Activated T-cell treated with anti-CD3 and anti-CD28 coated beads for 1 hour (primary cell): ENCODE measurements at places on chromosomes 11 and 22.

DNA sequence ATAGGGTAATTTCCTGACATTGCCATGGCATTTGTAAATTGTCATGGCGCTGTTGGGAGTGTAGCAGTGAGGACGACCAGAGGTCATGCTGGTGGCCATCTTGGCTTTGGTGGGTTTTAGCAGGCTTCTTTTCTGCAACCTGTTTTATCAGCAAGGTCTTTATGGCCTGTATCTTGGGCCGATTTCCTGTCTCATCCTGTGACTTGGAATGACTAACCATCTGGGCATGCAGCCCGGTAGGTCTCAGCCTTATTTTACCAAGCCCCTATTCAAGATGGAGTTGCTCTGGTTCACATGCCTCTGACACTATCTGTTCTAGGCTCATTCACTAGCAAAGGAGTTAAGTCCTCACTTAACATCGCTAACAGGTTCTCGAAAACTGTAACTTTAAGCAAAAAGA, 1374.2 kb downstream of the FAM181B start:
- no peak for DNase-seq

DNA sequence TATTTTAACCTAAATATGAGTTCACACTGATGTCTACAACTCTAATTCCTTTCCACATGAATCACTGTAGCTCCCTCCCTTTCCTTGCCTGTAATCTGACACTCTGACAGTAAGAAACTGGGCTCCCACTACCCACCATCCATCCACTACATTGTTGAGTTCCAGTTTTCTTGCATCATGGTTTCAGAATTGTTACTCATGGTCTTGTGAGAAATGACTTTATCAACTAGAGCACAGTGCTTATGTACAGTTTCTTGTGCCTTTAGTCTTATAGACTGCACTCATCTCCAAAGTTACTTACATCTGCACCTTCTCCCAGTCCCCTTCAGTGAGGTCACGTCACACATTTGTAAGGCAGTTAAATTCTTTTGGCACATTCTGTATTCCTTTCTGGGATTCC, 78.6 kb downstream of the RTL6 start:
- no peak for DNase-seq

GRCh38 chr11:36471577-36471976, 38.5 kb downstream of the TRAF6 start:
- DNase-seq, result no peak

- peak; percentile 80 for DNase-seq
Measured at GRCh38 chr11:62081378-62082291, 42.2 kb upstream of the INCENP start.

- peak; percentile 45 for DNase-seq
Measured at GRCh38 chr11:57482782-57483561, 22.6 kb downstream of the RTN4RL2 start.

GRCh38 chr11:74417860-74418508, 19.8 kb upstream of the PGM2L1 start:
- no peak for DNase-seq

GRCh38 chr11:128544471-128545051, 42.8 kb downstream of the ETS1 start:
- DNase-seq, result no peak

DNA sequence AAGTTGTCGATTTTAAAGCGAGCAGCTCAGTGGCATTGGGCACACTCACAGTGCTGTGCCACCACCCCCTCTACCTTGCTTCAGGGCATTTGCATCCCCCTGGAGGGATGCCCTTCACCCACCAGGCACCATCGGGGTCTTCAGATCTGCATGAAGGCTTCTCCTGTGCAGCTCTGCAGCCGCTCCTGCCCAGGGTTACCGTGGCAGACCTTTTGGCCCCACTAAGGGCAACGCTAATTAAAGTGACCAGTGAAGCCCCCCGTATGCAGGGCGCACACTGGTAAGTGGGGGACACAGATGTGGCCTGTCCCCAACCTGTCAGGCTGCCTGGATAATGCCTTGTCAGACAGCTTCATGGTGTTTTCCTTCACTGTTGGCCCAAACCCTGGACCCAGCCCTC, 1117.7 kb downstream of the BRD1 start:
- no peak for DNase-seq

DNA sequence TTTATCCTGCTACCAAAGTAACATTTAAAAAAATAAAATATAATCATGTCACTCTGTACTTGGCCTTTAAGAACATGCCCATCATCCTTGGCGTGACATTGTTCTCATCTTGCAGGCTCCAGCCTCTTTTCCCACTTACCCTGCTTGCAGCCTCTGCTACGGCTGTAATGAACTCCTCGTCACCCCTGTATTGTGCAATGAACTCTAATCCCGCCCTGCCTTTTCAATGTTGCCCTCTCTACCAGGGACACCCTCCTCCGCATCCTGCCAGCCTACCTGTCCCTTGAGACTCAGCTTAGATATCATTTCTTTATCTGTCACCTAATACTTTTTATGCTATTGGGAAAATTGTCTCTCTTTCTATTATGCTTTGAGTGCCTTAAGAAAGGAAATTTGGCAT, 12.6 kb upstream of the MMP20 start:
- no peak for DNase-seq

- no peak for DNase-seq
Measured at GRCh38 chr22:17767233-17768065, 6.8 kb downstream of the BID start.

GRCh38 chr11:7528514-7529049, 14.8 kb downstream of the PPFIBP2 start:
- DNase-seq, result no peak

- no peak for DNase-seq
Measured at GRCh38 chr11:17915500-17916143, 97.2 kb downstream of the SERGEF start.

DNA sequence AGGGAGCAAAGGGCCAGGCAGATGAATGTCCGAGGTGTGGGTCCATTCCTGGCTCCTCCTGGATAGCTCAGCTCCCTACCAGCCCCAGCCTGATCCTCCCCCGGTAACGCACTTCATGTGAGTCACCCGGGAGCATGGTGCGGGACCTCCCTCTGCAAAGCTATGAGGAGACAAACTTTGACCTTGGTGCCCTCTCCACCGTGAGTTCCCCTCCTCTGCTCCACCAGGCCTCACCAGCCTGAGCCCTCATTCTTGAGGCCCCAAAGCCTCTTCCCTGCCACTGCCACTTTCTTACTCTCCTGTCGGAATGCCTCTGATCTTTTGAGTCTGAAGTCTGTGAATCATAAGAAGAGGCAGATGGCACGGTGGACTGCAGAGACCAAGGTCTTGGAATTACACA, 37.4 kb upstream of the CD82 start:
- no peak for DNase-seq

- no peak for DNase-seq
Measured at GRCh38 chr11:122046846-122047245, 69.2 kb downstream of the BLID start.

- no peak for DNase-seq
Measured at GRCh38 chr22:20324139-20324516, 4.3 kb upstream of the DGCR6L start.

GRCh38 chr11:7892059-7892699, 38.9 kb downstream of the OR10A6 start:
- no peak for DNase-seq

DNA sequence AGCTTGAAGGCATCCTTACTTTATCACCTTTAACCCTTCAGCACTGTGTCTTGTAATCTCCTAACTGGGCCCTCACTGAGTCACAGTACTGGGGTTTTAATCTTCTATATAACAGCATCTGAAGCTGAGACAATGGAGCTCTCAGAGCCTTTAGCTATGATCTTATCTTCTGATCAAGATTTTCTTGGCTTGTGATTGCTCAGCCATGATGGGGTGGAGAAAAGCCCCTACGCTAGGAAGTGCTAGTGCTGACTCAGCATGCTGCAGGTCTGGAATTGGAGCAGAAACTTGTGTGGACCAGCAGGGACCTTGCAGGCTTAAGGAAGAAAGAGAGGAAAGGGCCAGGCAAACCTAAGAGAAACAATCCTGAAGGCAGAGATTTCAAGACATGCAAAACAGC, 71.7 kb upstream of the EED start:
- no peak for DNase-seq

- peak; percentile 35 for DNase-seq
Measured at GRCh38 chr22:32660292-32660691, 141.2 kb upstream of the TIMP3 start.

GRCh38 chr11:1871531-1871930, 18.6 kb downstream of the LSP1 start:
- DNase-seq, result no peak

DNA sequence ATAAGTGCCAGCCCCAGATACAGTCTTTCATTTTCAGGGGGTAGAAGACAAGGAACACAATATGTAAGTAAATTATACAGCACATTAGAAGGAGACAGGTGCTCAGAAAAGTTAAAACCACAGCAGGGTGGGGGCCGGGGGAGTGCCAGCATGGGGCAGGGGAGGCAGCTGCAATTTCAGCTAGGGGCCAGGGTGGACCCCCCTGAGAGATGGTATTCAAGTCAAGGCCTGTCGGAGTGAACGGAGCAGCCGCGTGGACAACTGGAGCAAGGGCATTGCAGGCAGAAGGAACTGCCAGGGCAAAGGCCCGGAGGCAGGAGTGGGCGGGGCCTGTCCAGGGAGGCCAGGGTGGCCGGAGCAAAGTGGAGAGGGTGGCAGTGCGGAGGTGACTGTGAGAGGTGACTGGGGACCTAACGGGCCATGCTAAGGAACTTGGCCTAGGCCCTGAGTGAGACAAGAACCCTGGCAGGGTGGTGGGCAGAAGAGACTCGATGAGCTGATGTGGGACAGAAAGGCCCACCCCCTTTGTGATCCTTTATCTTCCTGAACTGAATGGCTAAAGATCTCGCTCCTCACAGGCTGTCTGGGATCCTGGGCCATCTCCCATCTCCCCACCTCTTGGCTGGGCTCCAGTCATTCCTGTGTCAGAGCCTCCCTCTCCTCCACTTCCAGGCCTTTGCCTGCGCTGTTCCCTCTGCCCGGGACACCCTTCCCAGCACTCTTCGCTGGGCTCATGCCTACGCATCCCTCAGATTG, 22.4 kb upstream of the FLRT1 start:
- no peak for DNase-seq

DNA sequence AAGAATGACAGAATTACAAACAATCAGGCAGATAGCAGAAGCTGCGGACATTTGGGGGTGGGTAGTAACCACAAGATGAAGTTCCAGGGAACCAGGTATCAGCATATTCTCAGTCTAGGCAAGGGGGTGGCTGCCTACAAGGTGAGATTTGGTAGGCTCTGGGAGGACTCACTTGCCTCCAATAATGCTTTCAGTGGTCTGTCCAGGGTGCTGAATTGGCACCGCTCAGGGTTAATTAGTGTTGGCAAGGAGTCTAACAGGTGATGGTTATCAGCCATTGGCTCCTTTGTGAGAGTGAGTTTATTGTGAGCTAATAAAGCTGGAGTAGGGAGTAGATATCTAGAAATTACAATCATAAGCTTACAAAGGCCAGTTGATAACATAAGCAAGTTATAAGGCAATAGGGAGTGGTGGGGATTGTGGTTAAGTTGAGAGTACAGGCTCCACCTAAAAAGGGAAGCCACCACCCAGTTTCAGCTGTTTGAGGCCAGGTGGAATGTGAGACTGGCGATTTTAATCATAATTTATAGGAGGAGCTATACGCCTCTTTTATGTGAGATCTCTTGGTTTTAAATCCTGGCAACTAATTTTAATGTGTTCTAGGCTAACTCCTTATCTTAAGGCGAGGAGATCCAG, 320.5 kb downstream of the MIAT start:
- DNase-seq, result no peak

GRCh38 chr22:34866495-34867131, 199.3 kb upstream of the ISX start:
- no peak for DNase-seq

DNA sequence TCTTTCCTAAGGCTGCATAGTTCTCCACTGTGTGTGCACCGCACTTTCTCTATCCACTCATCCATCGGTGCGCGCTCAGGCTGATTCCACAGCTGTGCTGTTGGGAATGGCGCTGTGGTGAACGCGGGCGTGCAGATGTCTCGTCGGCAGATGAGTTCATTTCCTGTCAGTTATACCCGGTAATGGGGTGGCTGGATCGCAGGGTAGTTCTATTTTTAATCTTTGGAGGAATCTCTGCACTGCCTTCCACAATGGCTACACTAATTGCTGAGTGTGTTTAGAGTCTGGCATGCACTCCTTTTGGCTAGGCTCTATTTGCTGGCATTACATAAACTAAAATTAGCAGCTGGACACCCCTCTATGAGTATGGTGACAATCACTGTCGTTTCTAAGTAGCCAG, 27.9 kb upstream of the KRTAP5-7 start:
- no peak for DNase-seq

GRCh38 chr11:15430381-15430780, 315.7 kb downstream of the INSC start:
- no peak for DNase-seq

- no peak for DNase-seq
Measured at GRCh38 chr22:36369922-36370791, 17.6 kb downstream of the MYH9 start.

- no peak for DNase-seq
Measured at GRCh38 chr22:48782811-48783511, 1044.7 kb downstream of the BRD1 start.

DNA sequence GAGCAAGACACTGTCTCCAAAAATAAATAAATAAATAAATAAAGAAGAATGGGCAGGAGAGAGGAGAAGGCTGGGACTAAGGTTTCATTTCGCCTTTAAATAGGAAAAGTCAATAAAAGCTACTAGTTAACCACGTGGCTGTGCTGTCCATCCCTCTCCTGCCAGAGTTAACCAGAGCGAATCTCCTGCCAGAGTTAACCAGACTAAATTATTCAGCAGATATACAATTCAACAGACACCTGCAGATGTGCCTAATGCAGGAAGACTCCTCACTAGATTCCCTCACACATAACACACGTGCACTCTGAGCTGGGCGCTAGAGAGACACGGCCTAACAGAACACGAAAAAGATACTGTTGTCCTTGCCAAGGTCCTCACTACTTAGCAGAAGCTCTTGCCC, 156.1 kb downstream of the IGLL1 start:
- no peak for DNase-seq

GRCh38 chr22:19802001-19802893, 41.7 kb downstream of the TBX1 start:
- no peak for DNase-seq

DNA sequence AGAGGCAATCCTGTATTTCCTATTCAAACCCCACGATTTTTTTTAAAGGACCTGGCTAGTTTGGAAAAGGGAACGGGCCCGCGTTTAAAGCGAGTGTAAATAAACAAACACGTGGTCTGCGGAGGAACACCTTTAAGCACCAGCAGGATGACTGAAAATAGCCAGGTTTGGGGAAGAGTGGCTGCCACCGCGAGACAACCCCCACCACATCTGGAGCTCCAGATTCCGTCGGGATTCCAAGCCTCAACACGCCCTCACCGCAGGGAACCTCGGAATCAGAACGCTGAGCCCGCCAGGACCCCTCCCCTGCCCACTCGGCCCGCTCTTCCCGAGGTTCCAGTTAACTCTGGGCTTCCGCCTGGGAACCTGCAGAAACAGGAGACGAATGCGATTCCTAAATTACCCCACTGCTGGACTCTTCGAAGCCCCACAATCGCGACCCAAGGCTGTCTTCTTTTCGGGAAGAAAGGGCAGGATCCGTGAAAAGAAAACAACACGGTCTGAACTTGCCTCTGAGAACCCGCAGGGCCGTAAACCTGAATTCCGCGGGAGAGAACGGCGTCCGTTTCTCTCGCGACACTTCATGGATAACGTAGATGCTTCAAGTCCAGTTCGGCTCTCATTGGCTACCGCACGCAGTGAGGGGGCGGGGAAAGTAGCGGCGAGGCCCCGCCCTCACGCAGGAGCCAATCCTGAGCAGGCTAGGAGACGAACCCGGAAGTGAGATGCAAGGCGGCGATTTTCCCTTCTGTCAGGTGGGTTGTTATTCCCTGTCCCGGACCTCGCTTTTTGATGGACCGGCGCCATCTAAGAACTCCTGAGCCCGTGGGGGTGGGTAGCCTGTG, at the start of the genes ANKRD49 and MRE11:
Gene ANKRD49, plus strand, starts transcription at position 704 of the 845 bp plus-strand sequence. CDS start 2,710 bp downstream, outside the sequence.
Gene MRE11, minus strand, starts transcription at position 564 of the 845 bp plus-strand sequence. CDS start 1,043 bp downstream, outside the sequence.
- DNase-seq, result peak; percentile 90
